ENCODE measurements at places on chromosomes 3 and 15.

- no peak for DNase-seq
These were observed 95.0 kb downstream of the ANP32A start for GRCh38 chr15:68725736-68726135.

GRCh38 chr3:114442246-114442645 is 148.4 kb downstream of the TIGIT start:
- DNase-seq = no peak

DNA sequence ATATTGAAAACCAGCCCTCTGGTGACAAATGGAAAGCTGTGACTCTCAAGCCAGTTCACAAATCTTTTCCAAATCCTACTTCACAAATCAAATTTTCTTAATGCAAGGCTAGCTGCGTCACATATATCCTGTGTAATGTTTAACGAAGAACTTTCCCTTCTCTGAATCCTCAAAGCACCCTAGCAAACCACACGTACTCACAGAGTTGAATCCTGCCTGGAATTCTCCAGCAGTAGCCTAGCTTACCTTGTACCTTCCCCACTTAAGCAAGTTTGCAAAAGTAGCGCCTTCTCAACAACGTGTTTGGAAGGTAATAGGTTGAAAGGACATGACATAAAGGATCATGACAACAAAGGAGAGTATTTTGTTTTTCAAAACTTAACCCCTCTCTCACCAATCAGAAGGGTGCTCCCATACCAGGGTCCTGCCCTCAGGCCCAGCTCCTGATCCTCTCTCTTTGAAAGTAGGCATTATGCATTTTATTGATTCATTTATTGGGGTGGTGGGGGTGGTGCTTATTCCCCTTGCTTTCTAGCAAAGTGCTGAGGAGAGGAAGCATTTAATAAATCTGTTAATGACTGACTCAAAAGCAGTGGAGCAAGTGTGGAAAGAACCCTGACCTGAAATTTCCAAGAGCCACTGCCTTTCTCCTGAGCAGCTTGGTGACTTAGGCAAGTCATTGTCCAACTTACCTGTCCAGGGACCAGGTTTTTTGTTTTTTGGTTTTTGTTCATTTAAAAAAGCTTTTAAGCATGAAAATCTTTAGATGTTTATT is 531.6 kb downstream of the MECOM start:
- DNase-seq = no peak

- no peak for DNase-seq
These were observed 15.5 kb upstream of the TICRR start for GRCh38 chr15:89559769-89560264.

- peak; percentile 16 for DNase-seq
These were observed 308.4 kb downstream of the PDCD6IP start for GRCh38 chr3:34106879-34107278.

GRCh38 chr3:118960876-118961450 is 73.7 kb downstream of the IGSF11 start:
- no peak for DNase-seq

DNA sequence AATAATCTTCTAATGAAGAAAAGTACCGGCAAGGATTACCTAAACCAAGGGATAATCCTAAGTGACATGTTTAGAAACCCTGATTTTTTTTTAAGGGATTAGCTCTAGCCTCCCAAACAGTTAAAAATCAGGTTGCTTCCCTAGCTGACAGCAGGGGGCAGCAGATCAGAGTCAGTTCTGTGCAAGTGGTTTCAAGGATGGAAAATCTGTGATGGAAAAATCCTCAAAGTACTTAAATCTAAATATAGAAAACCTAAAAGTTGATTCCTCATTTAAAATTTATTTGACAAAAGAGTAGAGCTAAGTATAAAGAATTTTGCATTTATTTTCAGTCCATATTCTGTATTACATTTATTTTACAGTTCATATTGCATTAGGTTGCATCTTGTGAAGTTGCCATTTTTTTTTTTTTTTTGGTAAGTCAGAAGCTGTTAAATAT is 107.6 kb downstream of the PEX5L start:
- DNase-seq = peak; percentile 3

GRCh38 chr3:29329986-29330890 is 49.4 kb downstream of the RBMS3 start:
- DNase-seq = no peak

GRCh38 chr3:53800041-53800906 is 45.9 kb downstream of the CHDH start:
- no peak for DNase-seq

DNA sequence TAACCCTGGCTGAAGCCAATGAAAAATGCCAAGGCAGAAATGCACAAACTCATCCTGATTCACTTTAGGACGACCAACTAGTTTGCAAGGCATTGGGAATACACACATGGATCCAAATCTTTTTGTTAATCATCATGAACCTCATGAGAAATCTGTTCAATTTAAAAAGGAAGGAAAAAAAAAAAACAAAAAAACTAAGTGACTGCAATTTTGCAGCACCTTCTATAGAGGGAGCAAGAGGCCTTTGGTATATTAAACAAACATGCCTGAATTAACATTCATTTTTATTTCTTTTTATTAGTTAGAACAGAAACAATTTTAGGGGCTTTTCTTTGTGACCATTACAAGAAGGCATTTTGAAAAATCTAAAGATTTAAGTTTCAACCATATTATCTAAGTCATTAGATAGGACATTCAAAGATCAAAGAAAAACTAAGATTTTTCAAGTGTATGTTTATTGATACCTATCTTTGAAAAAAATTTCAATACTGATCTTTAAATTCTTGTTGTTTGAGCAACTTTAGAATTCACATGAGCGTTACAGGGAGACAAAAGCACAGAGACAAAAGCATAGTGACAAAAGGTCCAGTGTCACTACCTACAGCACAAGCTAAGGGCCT is 182.4 kb downstream of the CBLB start:
- DNase-seq = peak; percentile 30

- DNase-seq = no peak
These were observed 10.0 kb upstream of the SEMA3B start for GRCh38 chr3:50258979-50259378.

DNA sequence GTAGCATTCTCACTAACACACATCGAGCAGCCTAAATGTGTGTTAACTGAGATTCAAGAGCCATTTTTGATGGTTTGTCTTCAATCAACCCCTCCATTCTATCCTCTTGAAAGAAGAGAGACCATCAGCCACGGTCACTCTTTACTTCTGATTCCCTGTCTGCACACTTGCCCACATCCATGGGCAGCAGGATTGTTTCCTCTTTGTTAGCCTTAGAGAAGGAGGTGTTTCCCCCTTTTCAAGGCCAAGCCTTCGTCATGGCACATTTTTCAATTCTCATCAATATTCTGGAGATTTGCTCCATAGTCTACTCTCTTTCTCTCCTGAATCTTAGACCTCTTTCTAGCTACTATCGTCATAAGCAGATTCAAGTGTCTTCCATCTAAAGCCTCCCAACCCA is 522.4 kb upstream of the NAALADL2 start:
- no peak for DNase-seq

- no peak for DNase-seq
These were observed 37.6 kb upstream of the ATP11B start for GRCh38 chr3:182755712-182756111.

DNA sequence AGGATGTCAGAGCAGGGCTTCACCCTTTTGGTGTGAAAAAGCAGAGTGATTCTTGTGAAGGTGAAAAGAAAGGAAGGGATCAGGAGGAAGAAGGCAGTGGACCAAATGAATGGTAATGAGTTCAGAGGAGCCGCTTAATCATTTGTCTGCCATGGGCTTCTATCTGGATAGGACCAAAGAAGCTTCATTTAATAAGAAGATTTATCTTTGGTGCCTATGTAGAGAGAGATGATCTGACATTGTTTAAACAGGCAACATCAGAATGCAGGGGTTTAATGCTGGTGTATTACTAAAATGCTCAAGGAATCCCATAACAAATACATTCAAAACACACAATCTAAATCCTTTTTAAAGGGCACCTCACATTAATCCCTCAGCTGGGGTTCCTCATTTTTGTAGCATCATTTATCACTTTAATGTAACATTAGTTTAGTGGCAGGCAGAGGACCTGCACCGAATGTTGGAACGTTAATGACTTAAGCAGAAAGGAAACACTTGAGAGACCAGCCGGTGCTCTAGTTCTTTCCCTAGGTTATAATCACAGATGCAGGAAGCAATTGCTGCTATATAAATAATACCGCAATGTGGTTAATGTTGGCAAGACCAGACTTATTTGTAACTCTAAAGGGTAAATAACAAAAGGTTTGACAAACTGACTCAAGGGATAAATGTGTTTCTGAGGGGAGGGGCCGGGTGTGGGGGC is 27.9 kb upstream of the IL1RAP start:
- DNase-seq = no peak

- DNase-seq = peak; percentile 56
These were observed 70.8 kb upstream of the KLF13 start for GRCh38 chr15:31255732-31256377.

DNA sequence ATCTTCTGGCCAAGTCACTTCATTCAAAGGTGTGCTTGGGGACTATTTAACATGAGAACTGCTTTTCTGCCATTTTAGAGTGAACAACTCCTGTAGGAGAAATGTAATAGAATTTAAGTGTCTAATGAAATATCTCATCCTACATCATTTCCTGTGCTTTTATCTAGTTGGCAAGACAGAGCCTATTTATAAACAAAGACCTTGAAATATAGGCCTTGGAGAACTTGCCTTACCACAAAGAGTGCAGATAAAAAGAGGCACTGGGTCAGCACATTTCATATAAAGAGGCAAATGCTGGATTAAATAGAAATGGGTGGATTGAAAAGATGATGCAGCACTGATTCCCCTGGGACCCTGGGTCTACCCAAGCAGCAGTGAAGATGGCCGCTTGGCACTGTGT is 278.0 kb downstream of the SUCLG2 start:
- no peak for DNase-seq

- no peak for DNase-seq
These were observed 173.5 kb downstream of the ABHD5 start for GRCh38 chr3:43863966-43864933.

- no peak for DNase-seq
These were observed 124.9 kb upstream of the STRIT1 start for GRCh38 chr3:155418407-155418806.

- no peak for DNase-seq
These were observed 589 bp downstream of the HERC1 start for GRCh38 chr15:63833021-63833696.

DNA sequence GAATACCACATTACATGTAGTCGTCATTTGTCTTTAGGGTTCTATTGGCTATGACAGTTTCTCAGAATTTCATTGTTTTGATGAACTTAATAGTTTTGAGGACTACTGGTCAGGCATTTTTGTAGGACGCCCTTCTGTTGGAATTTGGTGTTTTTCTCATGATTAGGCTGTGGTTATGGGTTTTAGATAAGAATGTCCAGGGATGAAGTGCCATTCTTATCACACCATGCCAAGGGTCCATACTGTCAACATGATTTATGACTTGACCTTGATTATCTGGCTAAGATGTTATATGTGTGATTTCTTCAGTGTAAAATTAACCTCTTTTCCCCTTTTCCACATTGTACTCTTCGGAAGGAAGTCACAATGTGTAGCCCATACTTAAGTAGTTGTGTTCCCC is 135.3 kb downstream of the DIPK2A start:
- no peak for DNase-seq

DNA sequence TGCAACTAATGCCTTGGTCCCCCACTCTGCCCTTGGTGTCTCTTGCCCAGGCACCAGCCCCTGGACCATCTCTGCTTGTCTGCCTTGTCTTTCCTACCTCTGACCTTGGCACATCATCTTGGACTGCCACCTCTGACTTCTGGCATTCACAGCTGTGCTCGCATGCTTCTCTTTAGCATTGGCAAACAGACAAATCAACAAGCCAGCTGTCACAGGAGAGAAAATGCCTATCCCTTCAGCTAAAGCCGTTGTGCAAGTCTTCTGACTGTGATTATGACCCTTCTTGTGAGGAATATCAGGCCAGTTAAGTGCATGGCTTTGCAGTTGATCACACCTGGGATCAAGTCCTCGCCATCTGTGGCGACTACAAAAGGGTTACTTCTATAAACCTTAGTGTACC is 84.6 kb downstream of the PRICKLE2 start:
- no peak for DNase-seq

DNA sequence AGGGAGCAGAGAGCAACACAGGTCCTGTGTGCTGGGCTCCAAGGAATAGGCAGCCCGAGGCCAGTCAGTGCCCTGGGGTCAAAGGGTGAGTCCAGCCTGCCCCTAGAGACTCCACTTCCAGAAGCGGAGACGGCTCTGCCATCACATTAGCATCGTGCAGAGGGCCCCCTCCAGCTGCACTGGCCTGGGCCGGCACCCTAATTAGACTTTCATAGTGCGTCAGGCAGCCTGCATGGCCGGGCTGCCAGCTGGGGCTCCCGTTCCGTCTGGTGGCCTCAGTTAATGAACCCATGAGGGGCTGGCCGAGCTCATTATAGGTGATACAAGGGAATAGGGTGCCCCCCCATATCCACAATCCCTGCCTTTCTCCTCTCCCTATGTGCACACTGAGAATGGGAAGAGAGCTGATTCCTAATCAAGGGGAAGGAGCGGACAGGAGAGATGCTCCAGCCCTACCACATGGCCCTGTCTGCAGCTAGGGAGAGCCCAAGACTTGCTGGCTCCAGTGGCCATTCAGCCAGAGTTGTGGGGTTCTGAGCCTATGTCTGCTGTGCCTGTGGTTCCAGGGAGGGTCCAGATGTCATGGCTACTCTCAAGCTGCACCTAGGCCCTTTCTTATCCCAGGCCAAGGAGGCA is 128.0 kb downstream of the SRGAP3 start:
- no peak for DNase-seq

- DNase-seq = peak; percentile 48
These were observed 66.2 kb upstream of the CSTA start for GRCh38 chr3:122258757-122259371.

DNA sequence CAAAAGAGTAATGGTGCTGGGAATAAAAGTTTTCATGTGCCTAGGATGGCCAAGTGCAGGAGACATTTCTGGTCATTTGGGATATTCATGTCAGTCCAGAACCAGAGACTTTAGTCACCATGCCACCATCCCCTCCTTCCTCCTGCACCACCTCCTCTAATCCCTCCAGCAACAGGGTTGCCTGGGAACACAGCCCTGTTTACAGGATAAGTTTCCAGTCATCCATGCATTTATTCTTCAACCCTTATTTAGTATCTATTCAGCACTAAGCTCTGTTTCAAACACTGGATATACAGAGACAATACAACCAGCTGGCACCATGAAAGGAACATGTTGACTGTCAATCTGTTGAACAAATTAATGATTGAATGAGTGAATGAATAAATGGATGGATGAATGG is 211.7 kb downstream of the CLSTN2 start:
- DNase-seq = no peak

- DNase-seq = no peak
These were observed 41.8 kb upstream of the MYZAP start for GRCh38 chr15:57549935-57550334.

- no peak for DNase-seq
These were observed 49.3 kb downstream of the SNX4 start for GRCh38 chr3:125470671-125471070.

GRCh38 chr15:96323319-96324145 is 7.0 kb upstream of the NR2F2 start:
- DNase-seq = no peak

Measured in naive B cell (primary cell).